Stimulated activated CD8-positive, alpha-beta memory T cell treated with anti-CD3 and anti-CD28 coated beads, Interleukin-7, amount 100 ng/mL, for 1 hour (primary cell): ENCODE measurements at places on chromosomes 5 and 9.

GRCh38 chr5:95448789-95449188 is 57.6 kb downstream of the FAM81B start:
- no peak for DNase-seq

- DNase-seq: no peak
Measured at GRCh38 chr9:13140843-13141592, 138.5 kb downstream of the MPDZ start.

DNA sequence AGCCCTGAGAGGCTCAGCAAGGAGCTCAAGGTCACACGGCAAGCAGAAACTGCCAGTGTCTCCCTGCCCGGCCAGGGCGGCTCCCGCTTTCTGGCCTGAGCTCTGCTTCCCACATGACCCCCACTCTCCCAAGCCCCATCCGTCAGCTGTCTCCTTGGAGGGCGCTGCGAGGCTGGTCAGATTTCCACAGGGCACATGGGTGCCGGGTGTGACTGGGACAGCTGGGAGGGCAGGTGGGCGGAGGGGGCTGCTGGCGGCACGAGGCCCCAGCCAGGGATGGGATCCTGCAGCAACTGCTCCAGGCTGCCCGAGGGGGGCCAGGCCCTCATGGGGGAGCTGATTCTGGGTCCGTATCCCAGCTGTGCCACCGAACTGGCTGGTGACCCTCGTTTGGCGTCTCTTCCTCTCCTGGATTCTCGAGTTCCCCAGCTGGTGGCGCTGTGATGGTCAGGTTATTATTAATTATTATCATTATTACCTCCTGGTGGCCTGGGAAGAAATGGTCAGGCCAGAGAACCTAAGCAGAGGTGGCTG is 12.9 kb upstream of the WDR38 start:
- DNase-seq: no peak

DNA sequence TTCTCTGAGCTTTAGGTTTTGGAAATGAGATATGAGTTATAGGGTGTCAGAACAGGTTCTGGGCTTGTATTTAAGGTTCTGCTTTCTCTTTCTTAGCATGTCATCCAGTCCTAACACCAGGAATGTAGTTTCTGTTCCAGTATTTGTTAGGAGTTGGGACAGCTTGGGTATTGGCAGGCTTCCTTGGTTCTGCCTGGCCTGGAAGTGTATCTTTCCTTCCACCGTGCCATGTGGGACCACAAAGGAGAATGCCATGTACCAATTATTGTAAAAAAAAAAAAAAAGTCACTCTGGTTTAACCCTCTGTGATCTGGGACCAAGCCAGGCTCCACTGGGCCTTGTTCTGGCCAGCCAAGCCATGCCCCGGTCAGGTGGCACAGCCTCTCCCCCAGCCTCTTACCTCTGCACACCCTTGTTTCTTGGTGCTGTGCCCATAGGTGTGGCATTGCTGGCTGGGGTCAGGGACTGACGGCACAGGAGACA is 47.8 kb downstream of the ARHGAP26 start:
- DNase-seq: no peak

DNA sequence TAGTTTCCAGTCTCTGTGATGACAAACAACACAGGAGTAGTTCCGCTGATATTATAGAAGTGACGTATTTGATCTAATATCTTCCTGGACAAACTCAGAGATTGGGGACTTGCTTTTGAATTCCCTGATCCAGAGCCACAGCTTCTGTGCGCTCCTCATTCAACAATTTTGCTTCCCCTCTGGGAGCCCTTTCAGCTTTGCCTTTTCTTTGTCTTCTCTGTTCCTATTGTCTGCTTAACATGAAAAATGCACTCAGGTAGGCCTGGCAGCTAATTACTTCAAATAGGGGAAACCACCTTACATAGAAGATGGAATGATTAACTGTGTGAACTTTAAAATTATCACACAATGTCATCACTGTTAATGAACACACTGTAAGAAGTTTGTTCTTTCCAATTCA is 192.9 kb downstream of the EPB41L4A start:
- no peak for DNase-seq

- DNase-seq: no peak
Measured at GRCh38 chr5:54401515-54401914, 54.0 kb upstream of the HSPB3 start.

GRCh38 chr5:72302171-72302570 is 17.9 kb downstream of the MRPS27 start:
- no peak for DNase-seq

DNA sequence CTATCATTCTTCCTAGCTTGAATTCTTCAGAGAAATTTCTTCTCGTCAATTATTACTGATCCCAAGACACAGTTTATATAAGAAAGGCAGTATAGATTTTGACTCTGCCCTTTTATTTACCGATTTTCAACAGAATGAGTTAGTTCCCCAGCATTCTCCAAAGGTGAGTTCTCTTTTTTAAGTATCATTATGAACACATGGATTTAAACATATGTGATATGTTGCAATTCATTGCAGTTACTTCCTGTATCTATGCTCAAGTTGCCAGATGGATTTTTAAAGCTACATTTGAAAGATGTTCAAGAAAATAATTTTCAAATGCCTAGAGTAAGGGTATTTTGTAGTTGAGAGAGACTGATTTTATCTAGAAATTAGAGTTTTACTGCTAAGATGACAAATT is 8.4 kb downstream of the WDR41 start:
- no peak for DNase-seq

- no peak for DNase-seq
Measured at GRCh38 chr5:143311428-143311827, 92.1 kb downstream of the NR3C1 start.

- DNase-seq: no peak
Measured at GRCh38 chr9:113274474-113275156, 757 bp downstream of the CDC26 start.

DNA sequence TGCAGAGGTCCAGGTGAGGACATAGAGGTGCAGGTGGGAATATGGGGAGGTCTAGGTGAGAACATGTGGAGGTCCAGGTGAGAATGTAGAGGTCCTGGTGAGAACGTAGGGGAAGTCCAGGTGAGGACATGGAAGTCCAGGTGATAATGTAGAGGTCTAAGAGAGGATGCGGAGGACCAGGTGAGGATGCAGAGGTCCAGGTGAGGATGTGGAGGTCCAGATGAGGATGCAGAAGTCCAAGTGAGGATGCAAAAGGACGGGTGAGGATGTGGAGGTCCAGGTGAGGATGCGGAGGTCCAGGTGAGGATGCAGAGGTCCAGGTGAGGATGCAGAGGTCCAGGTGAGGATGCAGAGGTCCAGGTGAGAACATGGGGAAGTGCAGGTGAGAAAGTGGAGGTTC is 133.8 kb downstream of the MRPL36 start:
- no peak for DNase-seq
